ENCODE measurements at places on chromosomes 7 and 10.

DNA sequence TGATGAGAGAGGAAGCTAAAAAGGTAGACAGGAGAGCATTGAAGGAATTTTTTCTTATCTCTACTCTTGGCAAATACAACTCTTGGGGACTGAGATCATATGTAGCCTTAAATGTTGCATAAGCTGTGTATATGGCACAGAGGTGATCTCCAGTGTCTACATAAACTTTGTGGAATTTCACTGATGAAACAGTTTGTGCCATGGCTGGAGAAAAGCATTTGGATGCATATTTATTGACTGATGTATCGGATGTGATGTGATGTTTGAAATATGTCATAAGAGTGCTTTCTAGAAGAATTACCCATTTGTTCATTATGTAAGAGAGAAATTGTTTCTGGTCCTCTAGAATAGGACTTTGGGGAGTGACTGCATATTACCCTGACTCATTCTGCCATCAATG, 244.9 kb upstream of the LRRTM3 start:
- no peak for DNase-seq

- no peak for DNase-seq
Observed at GRCh38 chr7:28298870-28299518, 113.3 kb upstream of the CREB5 start.

- DNase-seq, result no peak
Observed at GRCh38 chr10:12617191-12618175, 268.1 kb downstream of the CAMK1D start.

DNA sequence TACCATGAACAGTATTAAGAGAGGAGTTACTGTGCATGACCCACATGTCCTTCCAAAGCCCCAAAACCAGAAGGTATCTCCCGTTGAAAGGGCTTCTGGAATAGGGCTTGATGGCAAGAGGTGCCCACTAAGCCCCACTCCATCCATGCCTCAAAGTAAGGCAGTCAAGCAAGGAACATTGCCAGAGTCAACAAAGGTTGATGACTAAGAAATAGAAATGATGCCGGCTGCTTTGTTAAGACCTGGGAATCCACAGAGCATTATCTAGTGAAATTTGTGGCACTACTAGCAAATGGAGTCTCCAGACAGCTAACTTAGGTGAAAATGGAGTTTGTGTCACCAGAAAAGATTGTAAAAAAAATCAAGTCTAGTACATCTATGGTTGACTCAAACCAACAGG, 6.2 kb downstream of the SFR1 start:
- DNase-seq, result no peak

Data from AG04450 (cell line).